ENCODE measurements at places on chromosomes 7 and 10.

DNA sequence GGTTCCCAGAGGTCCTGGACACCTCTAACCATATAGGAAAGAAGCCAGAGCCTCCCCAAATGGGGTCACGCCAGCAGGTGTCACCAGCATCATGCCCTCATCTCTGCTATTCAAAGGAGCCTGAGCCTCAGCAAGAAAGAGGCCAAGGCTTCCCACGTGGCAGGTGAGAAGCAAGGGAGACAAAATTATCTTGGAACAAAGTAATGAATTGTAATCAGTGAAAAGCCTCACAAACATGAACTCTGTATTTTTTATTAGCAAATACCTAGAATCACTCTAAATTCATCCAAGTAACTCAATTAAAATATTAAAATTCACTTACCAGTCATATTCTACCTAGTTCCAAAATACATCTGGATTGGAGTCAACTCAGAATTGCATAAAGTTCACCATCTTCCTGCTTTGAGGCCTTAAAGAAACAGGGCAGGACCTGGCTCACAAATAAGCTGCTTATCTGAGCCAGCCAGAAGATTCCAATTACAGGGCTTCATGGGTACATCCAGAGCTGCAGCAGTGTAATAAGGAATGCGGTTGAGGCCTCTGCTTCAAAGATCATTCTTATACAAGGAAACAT lies 68.7 kb downstream of the SGMS1 start:
- DNase-seq: no peak

DNA sequence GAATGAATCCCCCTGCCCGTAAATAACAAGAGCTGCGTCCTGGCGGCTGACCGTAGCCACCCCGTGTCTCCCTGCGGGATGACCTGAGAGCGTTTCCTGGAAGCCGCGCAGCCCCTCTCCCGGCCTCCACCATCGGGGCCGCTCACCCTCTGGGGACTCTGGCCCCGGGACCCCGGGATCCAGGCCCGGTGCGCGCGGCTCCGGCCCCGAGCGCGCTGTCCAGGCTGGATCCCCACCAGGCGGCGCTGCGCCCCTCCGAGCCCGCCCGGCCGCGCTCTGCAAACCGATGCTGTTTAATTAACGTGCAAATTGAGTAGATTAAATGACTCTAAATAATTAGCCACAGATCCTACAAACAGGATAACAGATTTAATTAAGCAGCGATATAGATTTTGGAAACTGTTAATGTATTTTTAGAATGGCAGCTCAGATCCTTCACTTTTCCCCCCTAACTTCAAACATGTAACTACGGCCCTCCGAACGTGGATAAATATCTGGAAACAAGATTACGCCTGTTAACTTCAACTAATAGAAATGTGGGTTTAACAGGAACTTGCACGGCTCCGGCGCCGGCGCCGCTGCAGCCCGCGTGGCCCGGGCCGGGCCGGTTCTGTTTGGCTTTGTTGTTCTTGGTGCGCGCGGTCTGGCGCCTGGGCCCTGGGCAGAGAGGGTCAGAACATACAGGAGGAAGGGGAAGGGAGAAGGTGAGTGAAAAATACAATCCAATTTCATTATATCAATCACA lies 7.1 kb upstream of the UNCX start:
- no peak for DNase-seq

- DNase-seq: no peak
Observed at GRCh38 chr10:24415455-24416125, 206.7 kb downstream of the KIAA1217 start.

- DNase-seq: no peak
Observed at GRCh38 chr7:107959527-107959898, 43.4 kb downstream of the LAMB1 start.

DNA sequence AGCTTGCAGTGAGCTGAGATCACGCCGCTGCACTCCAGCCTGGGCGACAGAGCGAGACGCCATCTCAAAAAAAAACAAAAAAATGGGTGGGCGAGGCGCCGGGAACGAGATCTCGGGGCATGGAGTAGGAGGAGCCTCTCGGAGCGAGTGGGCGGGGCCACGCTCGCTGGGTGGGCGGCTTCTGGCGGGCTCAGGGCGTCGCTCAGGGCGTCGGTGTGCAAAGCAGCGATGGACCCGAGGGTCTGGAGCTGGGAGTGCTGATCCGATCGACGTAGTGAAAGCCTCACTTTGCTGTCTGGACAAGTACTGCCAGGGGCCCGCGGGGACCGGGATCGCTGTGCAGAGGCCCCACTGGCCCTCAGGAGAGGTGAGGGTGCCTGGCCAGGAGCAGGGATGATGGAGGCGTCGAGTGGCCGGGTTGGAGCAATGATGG lies 22.6 kb upstream of the AMZ1 start:
- DNase-seq: no peak

GRCh38 chr10:74011770-74012169 lies 13.9 kb downstream of the VCL start:
- no peak for DNase-seq

GRCh38 chr7:27793780-27794179 lies 53.8 kb downstream of the TAX1BP1 start:
- DNase-seq: no peak

- DNase-seq: no peak
Observed at GRCh38 chr10:6925146-6925545, 345.1 kb upstream of the PRKCQ start.

- no peak for DNase-seq
Observed at GRCh38 chr10:109993551-109994330, 14.0 kb upstream of the ADD3 start.

GRCh38 chr10:126302826-126303665 lies 85.2 kb downstream of the ADAM12 start:
- DNase-seq: no peak

- DNase-seq: no peak
Observed at GRCh38 chr10:69939061-69939460, 113.6 kb upstream of the MACROH2A2 start.

DNA sequence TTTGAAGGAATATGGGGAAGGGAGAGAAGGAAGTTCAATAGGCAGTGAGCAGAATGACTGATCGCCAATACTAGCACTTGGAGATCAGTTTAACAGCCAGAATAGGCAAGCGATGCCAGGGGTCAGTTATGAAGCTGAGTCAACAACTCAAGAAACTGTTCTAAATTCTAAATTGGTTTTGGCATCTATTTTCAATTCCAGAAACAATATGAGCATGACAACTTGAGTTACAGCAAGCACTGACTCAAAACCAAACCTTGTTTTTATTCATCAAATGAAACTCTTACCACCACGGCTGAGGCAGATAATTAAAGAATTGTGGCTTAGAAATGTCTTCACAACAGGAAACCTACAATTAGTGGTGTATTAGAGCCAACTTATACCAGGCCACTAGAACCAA lies 180.5 kb upstream of the ASAH2 start:
- no peak for DNase-seq

- no peak for DNase-seq
Observed at GRCh38 chr10:114545071-114545470, 113.0 kb downstream of the ABLIM1 start.

DNA sequence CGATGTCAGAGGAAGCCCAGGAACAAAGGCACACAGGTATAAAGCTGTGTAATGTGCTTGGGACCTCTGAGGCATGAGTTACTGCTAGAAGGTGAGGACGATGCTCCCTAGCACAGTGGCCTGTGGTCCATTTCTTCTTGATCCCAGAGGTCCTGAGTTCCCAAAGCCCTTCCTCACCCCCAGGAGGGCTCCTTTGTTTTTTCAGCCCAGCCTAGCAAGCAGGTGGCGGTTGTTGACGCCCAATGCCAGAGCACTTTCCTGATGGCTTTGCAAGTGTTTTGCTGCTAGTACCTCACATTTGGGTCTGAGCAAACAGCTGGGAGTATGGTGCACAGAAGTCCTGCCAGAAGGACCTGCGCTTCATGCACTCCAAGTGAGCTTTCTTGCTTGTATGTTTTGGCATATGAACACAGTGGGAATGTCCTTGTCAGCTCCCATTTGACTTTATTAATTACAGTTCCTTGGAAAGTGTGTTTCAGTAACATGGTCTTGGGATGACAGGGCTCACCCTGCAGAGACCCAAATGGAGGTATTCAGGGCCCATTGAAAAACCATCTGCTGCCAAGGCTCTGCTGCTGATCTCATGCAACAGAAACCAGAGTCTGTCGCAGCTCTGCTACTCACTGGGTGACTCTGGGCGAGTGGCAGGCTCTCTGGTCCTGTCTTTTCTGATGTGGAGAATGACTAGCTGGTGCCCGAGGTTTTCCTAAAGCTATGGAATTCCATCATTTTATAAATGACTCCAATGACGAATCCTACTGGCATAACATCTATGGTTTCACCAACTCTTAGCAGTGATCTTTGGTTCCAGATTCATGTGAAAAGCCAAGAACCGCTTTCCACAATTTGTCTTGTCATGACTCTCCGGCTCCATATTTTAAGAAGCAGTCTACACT lies 134.9 kb downstream of the ARID5B start:
- no peak for DNase-seq

DNA sequence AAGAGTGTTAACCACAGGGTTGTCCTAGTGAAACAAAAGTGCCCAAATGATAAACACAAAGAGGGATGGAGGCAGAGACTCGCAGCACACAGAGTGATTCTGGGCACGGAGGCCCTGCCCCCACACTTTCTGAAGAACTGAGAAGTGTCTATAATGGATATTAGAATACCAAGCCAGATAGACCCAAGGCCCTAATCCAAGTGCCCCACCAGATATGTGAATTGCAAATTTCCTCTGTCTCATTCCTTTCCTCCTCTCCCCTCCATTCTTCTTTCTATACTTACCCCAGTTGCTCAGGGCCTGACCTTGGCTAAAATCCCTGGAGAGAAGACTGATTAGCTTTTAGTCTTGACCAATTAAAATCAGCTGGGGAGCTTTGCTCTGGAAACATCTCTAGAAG lies 106.8 kb upstream of the AOAH start:
- no peak for DNase-seq

DNA sequence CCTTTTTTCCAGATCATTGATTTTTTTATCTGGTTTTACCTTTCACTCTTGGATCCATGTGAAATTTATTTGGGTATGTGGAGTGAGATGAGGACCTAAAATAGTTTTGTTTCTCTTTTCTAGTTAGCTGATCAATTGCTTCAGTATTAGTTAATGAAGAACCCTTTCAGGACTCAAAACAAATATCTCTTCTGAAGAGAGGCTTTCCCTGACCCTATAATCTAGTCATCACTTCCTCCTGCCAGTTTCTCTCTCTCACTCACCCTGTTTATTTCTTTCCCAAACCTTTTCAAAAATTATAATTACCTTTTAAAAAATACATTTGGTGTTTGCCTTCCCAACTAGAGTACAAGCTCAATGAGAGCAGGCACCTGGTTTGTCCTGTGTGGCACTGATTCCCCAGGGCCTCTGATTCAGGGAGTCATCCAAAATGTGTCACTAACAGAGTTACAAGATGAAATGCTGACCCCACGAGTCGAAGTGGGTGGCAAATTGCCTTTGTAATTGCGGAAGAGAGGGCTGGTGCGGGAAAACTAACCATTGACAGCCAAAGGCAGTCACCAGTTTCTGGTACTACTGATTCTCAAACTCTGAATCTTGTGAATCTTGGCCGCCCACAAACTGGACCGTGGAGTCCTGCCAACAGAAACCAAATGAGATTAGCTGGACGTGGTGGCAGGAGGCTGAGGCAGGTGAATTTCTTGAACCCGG lies 2.4 kb downstream of the TMEM140 start:
- no peak for DNase-seq

- no peak for DNase-seq
Observed at GRCh38 chr10:75954486-75954885, 523.1 kb downstream of the LRMDA start.

DNA sequence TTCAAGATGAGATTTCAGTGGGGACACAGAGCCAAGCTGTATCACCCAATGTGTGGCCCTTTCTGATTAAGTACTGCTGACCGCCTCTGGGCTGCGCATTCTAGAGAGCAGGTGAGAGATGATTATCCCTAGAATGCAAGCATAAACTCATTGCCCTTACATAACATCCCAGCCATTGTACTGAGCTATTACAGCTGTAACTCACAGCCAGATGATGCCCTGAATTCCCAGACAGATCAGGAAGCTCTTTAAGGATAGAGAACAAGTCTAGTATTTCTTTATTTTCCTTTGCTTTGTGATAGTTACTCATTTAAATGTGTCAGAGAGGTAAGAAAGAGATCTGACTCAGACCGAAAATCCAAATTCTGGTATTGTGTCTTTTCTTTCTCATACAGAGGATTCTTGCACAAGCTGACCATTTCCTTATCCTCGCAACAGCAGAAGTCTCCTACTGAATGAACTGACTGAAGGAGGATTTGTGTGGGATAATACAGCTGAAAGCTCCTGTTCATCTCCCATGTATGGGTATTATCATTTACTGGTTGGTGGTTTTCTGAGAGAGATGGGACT lies 58.4 kb downstream of the ZNF22 start:
- DNase-seq: no peak

DNA sequence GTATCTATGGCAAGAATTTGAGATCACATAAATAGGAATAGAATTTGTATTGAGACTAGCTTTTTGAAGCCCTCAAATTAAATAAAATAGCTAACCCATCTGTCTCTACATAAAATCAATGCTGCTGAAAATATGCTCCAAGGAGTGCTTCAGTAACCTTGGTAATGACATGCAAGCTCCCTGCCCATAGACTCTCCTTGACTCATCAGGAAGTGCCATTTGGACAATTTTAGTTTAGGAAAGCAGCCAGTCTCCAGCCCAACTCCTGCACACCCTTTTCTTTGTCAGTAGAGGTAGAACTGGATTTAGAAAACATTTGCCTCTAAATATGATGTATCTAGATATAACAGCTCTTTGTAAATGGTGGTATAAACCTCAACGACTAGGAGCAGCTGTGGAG lies 69.9 kb upstream of the PTPRZ1 start:
- no peak for DNase-seq

- DNase-seq: no peak
Observed at GRCh38 chr7:17680026-17680425, 260.3 kb downstream of the SNX13 start.

DNA sequence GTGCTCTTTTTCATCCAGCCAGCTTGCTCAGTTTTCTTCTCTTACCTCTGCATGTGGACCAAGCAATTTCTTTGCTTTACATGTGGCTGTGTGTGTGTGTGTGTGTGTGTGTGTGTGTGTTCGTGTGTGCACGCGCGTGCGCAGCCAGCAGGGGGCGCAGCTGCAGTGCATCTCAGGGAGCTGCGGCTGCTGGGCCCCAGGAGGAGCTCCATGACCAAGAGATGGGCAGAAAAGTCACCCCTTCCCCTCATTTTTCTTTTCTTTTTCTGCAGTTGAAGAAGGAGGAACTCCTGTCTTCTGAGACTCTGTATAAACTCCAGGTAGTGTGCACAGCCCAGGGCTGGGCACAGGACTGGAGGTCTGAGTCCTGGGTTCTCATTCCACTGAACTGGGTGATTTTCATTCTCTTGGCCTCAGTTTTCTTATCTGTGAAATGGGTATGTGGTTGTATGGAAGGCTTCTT lies 41.8 kb downstream of the BLNK start:
- DNase-seq: peak; percentile 63

DNA sequence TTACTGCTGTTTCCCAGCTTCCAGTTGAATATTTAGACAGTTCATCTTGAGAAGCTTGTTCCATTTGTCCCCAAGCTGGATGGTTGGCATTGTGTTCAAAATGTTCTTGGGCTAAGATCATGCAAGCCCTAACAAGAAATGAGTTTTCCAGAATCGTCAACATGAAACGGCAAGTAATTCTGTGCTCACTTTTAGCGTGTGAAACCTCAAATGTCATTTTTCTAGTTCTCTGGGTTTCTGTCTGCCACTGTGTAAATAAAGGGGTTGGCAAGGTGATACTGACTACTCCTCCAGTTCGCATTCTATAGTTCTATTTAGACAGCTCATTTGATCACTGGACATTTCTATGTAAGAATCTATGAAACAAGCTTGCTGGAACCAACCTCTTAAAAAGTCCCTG lies 194.0 kb downstream of the AHR start:
- no peak for DNase-seq
